ENCODE measurements at places on chromosomes 6 and 20.

- no peak for DNase-seq
These were observed 166.6 kb upstream of the SOX4 start for GRCh38 chr6:21426841-21427490.

- DNase-seq, result no peak
These were observed 47.0 kb upstream of the EEF1E1 start for GRCh38 chr6:8149350-8149749.

DNA sequence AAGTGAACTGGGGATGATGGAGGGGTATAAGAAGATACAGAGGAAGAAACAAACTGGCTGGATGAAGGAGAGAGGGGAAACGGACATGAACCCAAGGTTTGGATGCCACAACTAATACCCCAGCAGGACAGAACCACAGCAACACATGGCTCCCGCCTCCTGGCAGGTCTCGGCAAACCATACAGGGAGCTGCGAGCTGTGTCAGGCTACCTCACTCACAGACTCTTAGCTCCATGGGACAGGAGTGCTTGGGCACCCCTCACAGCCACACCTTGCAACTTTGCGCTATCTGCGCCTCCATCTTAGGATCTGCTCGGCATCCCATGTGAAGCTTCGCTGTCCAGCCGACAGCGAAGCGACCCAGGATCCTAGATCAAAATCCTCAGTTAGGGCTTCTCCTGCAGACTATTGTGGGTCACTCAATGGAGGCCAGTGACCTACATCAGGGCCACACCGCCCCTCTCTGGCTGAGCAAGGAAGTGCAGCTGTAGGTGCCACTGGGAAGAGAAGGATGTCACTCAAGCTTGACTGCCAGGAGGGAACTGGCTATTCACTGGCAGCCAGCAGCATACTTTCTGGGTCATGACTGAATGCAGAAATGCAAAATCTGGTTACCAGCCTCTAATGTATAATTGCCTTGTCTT is 174.4 kb upstream of the RIN2 start:
- DNase-seq, result peak; percentile 33

GRCh38 chr20:2234598-2235191 is 61.1 kb upstream of the TGM3 start:
- peak; percentile 53 for DNase-seq

DNA sequence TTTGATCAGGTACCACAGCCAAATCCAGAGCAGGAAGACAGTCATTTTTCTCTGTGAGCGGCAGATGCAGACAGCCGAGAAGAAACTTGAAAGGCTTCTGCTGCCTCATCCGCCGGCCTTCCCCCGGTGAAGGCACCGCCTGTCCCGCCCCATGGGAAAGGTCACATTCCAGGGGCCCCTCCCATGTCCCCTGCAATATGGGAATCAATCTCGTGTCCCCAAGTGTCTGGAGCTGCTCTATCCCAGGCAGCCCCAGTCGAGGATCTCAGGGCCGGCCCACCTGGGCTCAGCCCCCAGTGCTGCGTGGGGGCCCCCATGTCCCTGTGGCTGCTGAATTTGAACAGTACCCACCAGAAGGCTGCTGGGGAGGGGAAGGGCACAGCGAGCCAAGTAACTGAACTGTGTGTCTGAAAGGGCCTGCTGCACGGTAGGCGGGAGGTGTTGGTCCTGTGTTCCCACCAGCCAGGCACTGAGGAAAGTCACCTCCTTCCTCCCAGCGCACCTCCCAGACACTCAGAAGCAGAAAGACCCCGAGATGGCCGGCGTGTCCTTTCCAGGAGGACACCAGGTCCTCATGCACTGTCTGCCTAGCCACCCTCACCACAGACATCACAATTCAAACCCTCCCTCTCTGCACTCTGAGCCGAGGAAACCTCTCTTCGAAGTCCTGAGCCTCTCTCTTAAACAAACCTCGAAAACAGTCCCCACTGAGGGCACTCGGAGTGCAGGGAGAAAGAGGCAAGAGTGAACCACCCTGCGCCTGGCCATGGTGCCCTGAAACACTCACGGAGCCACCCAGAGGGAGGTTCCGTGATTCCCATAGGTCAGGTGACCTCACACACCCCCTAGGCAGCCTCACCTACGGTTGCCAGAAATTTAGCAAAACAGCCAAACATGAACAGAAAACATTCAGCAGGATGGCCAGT is 99.3 kb downstream of the PSMB1 start:
- DNase-seq, result no peak

GRCh38 chr6:155088856-155089255 is 93.7 kb downstream of the TIAM2 start:
- DNase-seq, result no peak

DNA sequence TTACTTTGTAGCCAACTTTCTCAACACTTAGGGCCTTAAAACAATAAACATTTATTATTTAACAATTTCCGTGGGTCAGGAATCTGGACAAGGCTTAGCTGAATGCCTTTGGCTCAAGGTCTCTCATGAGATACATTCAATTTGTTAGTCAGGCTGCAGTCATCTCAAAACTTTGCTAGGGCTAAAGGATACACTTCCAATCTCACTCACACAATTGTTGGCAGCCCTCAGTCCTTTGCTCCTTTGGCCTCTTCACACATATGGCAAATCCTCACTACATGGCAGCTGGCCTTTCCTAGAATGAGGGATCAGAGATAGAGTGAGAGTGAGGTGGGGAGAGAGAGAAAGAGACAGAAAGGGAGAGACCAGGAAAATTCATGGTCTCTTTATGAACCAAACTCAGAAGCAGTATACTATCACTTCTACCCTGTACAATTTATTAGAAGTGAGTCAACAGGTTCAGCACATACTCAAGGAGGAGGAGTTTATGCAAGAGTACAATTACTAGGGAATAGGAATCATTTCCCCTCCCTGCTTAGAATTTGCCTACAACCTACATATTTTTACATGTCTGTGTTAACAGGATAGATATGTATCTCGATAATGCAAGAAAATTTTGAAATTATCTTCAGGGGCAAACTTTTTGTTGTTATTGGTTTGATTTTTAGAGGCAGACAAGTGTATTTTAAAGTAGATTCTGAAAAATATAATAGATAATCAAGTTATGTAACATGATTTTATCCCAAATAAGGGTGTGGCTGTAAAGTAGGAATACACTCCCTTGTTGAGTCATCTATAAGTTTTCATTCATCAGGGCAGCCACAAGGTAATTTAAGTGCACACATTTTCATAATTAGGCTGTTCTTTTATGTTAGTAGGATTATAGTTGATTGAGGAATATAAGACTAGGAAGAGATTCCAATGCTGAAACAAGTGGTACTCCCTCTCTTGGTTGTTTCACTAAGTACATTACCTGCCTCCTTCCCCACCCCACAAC is 85.9 kb upstream of the HMGCLL1 start:
- no peak for DNase-seq

DNA sequence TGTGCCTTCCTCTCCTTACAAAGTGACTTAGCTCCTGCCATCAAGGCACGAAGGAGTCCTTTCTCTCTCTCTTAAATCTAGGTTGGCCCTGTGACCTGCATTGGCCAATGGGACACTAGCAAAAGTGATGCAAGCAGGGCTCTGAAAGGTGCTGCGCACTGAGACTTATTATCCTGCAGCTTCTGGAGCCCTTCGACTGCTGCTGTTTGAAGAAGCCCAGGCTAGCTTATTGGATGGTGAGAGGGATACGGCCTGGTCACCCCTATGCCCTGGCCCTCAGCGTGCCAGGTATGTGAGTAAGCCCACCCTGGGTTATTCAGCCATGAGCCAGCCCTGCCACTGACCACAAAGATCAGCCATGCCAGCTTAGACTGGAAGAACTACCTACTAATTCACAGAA is 74.5 kb upstream of the GGTLC1 start:
- DNase-seq, result no peak

GRCh38 chr20:20368418-20369249 is 730 bp downstream of the INSM1 start:
- DNase-seq, result peak; percentile 11

DNA sequence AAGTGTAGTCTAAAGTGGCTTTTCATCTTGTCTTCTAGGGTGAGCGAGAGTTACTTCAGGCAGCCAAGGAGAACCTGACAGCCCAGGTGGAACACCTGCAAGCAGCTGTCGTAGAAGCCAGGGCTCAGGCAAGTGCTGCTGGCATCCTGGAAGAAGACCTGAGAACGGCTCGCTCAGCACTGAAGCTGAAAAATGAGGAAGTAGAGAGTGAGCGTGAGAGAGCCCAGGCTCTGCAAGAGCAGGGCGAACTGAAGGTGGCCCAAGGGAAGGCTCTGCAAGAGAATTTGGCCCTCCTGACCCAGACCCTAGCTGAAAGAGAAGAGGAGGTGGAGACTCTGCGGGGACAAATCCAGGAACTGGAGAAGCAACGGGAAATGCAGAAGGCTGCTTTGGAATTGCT is 27.1 kb downstream of the C20orf173 start:
- no peak for DNase-seq

DNA sequence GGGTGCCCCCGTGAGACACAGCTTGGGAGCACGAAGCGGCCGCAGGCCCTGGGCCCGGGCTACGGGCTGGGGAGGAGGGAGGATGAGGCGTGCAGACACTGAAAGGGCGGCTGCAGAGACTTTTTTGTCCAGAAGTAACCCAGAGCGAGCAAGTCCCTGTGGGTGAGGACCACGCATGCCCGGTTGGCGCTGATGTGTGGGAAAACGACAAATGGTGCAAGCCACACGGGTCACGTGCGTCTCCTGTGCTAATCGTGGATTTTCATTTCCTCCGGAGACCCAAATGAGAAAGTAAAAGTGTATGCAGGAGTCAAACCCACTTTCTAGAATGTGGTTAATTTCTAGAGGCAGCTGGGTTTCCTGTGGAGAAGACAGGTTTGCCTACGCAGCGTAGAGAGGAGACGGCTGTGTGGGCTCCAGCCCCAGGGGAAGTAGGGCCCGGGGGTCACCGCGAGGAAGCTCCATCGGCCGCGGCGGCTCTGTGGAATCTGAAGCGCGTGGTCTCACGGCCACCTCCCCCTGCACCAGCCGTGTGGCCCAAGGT is 19.0 kb downstream of the DLL1 start:
- DNase-seq, result no peak

DNA sequence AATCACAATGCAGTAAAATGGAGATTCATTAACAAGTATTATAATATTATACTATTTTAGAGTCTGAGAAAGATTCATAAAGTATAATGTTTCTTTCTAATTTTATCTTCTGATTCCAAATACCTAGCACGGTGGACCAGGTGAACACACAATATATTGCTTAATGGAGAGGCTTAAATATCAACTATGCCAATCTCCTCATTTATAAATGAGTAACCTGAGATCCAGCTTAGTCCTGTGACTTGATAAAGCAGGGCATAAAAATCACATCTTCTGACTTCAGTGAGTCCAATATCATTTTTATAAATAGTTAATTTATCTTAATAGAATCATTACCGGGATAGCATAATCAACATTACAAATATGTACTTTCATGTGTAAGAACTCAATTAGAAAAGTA is 144.4 kb upstream of the GJE1 start:
- DNase-seq, result no peak

DNA sequence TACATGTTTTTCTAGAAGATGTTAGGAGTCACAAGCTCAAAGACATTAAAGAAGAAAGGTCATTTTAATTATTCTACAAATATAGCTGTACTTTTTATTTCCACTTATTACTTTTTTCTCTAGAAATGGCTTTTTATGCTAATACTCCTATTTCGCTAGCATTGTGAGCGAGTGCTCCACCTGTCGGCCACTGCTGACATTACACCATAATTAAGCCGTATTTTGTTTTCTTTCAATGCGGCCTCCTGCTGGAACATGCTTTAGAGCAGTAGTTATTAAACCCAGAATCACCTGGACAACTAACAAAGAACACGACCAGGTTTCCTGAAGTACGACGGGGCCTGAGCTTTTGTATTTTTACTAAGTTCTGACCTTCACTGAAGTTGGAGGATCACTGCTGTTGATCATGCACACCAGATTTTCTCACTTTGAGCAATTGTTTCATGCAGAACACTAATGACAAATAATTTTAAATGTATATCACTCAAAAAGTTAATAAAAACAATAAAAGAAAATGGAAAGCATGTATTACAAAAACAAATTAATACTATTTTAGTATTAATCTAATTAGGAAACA is 74.1 kb upstream of the PAK5 start:
- DNase-seq, result peak; percentile 7

DNA sequence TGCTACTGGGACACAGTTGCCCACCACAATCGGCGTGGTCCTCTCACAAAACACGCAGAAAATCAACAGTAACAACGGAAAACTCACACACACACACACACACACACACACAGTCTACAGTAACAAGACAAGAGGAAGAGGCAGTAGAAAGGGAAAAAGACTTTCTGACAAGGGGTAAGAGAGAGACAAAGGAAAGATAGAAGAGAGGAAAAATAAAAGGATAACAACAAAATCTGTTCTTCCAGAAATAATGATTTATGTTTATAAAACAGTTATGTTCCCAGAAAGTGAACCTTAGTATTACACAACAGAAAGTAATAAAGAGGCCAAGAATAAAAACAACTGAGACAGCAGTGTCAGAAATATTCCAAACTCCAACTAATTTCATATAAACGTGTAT is 2.9 kb downstream of the RANBP9 start:
- DNase-seq, result no peak

GRCh38 chr6:154529957-154530356 is 19.5 kb upstream of the CNKSR3 start:
- no peak for DNase-seq

DNA sequence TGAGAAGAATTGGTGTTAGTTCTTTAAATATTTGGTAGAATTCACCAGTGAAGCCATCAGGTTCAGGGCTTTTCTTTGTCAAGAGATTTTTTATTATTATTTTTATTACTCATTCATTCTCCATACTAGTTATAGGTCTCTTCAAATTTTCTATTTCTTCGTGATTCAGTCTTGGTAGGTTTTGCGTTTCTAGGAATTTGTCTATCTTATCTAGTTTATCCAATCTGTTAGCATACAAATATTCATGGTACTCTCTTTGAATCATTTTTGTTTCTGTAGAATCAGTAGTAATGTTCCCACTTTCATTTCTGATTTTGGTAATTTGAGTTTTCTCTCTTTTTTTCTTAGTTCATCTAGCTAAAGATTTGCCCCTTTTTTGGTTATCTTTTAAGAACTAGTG is 52.3 kb upstream of the PRDM1 start:
- no peak for DNase-seq

- no peak for DNase-seq
These were observed at the start of gene SLC2A10 for GRCh38 chr20:46709459-46710152. Gene SLC2A10 (plus strand): TSS chr20:46709649. CDS start chr20:46709737, 88 bp downstream.

GRCh38 chr6:95935736-95936135 is 80.0 kb upstream of the FUT9 start:
- DNase-seq, result no peak

DNA sequence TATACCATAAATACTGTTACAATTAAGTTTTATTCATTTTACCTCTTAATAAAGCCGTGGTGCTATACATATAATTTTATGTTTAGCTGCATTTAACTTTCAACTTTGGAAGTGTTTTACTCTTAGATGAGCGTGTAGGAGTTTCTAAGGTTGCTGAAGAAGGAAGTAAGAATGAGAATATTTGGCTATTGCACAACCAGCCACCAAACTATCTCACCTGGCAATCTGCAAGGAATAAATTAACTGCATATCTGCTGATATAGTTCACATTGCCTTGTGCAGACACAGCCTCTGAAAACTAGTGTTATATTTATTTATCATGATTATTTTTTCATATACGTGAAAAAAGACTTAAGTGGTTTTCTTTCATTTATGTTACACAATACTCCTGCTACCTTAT is 230.4 kb downstream of the PLCB1 start:
- no peak for DNase-seq
